ENCODE measurements at places on chromosomes 13 and 19.

DNA sequence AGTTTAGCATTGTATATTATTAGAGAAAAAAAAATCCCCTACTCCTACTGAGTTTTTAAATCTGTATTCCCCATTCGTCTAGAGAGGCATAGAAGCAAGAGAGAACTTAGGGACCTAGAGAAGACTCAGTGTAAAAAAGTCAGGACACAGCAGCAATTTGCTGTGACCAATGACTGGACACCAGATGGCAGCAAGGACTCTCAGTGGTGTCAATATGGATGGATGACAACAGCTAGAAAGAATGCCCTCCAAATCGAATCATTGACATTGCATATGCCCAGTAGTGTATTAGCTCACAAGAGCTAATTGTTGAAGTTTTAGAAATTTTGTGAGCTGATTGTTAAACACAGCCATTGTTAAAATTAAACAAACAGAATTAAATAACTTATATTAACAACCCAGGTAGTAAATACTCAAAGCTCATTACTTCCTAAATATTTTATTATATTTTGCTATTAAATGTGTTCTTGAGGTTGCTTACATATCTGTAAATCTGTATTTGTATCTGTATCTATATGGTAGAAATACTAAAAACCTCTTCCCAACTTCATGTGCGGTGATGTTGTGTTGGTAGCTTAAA is 43.9 kb downstream of the SIAH3 start:
- peak; percentile 3 for DNase-seq

DNA sequence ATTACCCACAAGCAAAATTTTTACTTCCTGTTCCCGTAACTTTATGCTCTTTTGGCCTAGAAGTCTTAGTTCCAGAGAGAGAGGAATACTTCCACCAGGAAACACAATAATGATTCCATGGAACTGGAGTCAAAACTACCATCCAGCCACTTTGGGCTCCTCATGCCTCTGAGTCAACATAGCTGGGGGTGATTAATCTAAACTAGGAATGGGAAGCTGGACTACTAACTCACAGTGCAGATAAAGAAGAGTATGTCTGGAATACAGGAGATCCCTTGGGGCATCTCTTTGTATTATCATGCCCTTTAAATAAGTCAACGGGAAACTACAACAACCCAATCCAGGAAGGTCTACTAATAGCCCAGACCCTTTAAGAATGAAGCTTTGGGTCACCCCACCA is 8.9 kb upstream of the ELF1 start:
- DNase-seq: no peak

- DNase-seq: no peak
Measured at GRCh38 chr19:1970003-1970805, 29.2 kb downstream of the CSNK1G2 start.

DNA sequence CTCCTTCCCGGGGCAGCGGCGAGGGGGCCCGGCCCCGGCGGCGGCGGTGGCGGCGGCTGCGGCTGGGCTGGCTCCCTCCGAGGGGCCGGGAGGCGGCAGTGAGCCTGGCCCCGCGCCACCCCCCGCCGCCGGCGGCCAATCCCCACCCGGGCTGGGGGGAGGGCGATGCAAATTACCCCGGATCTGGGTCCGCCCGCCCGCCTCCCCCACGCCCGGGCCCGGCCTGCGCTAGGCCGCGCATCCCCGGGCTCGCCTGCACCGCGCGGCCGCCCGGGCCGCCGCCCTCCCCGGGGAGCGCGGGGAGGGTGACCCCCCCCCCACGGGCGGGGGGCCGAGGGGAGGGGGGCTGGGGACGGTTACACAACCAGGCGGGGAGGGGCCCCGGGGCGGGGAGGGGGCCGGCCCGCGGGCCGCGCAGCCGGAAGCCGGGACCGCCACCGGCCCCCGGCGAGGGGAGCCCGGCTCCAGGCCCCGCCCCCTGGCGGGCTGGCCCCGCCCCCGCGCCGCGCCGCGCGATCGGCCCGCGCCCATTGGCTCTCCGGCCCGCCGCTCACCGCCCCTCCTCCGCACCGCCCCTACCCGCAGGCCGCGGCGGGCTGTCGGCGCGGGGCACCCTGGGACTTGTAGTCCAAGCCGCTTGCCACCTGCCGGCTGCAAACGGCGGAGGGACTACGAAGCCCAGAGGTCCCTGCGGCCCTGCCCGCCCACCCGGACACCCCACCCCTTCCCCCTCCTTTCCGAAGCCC is 1.1 kb downstream of the ZBTB7A start:
- DNase-seq: peak; percentile 98

GRCh38 chr19:36115453-36116343 is at the start of gene TBCB:
Gene TBCB (plus strand): TSS chr19:36115468. CDS start chr19:36115561, 93 bp downstream.
- peak; percentile 90 for DNase-seq

DNA sequence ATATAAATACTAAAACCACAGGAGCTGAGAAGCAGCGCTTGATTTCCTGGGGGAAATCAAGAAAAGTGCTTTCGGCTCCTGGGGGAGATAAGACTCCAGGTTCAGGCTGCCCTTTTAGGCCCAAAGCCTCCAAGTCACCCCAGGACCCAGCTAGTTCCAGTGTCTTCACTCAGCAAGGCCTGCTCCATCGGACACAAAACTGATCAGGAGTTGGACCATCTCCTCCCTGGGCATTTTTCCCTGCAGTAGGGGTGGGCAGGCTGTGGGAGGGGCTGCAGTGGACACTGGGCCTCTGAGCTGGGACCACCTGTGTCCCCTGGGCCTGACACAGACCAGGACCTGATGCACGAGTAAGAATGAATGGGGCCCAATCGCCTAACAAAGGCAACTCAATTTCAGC is 15.2 kb downstream of the C19orf12 start:
- DNase-seq: no peak

DNA sequence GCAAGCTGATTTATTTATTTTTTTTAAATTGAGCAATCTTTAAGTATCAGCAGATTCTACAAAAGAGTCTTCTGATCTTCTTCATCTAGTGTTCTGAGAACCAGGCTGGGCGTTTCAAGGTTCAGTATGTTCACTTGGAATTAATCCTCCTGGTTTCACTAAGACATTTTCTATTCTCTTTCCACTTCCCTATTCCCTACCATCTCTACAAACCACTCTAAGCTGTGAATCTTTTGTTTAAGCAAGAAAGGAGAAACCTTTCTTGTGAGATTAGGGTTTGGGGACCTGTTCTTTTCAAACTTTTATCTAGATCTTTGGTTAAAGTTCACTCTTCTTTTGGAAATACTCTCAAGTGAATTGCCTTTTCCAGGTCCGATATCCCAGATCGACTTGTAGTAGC is 59.3 kb downstream of the URI1 start:
- no peak for DNase-seq

GRCh38 chr19:10593148-10593547 is 6.0 kb upstream of the AP1M2 start:
- no peak for DNase-seq

DNA sequence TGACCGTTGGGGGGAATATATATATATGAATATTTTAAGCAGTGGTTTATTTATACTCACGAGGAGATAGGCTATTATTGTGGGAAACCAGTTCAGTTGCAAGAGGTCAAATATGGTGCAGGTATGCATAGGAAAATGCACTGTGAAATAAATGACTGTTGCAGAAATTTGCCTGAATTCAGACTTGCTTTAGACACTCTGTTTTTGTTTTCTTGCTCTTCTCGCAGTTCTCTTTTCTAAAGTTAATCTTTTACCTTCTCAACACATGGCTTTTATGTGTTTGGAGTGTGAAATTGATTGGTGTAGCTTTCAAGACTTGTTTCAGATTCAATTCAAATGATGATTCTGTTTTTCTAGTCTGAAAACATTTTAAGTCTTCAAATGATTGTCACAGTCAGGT is 109.7 kb downstream of the LRCH1 start:
- no peak for DNase-seq

GRCh38 chr19:32653599-32653915 is 21.4 kb downstream of the ANKRD27 start:
- no peak for DNase-seq

DNA sequence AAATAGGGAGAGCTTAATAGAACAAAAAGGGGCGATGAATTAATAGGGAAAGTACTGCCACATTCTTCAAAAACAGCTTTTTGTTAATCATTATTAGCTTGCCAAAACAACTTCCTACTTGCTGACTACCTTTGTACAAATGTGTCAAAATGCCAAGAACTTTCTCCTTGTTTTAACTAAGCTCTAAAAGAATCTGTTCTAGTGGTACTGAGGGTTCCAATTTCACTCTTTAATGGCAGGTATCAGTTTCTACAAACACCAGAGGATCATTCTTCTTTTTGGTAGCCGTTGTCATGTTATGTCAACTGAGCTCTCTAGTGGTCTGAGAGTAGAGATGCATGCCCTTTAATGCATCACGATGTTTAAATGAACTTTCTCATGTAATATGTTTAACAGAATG is 29.4 kb upstream of the FBXL3 start:
- no peak for DNase-seq

DNA sequence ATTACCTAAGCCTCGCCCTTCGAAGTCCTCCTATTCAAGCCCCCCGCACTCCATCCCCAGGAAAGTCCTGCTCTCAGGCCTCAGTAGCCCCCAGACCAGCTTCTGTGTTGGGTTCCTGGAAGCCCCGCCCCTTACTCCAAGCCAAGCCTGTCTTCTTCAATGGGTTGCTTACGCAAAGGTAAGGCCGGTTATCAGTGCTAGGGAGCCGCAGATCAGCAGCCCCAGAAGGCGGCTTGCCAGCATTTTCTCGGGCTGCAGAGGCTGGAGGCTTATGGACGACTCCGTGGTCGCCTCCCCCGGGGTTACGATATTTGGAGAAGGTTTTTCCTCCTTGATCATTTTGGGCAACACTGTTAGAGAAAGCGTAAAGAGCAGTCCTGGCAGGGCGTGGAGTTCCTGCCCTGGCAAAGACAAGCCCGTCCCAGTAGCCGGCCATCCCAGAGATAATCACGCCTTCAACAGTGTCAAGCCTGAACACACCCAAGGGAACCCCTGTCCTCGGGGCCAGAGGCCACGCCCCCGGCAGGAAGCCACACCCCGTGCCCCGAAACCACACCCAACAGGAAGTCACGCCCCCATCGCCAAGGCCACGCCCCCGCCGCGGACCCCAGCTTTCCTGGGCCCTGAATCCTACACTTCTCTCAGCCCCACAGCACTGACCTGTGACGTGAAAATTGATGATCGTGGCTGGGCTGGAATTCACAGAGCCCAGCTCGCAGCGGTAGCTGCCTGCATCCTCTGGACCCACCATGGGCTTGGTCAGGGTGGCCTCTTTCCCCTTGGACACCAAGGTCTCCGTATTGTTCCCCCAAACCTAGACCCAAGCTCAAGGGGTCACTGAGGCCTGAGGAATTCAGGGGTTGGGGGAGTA is 954 bp upstream of the RASIP1 start:
- DNase-seq: no peak

GRCh38 chr19:39465956-39466747 is 14.5 kb upstream of the TIMM50 start:
- DNase-seq: no peak

- DNase-seq: peak; percentile 83
Measured at GRCh38 chr19:5827891-5828660, 11.4 kb downstream of the FUT6 start.

DNA sequence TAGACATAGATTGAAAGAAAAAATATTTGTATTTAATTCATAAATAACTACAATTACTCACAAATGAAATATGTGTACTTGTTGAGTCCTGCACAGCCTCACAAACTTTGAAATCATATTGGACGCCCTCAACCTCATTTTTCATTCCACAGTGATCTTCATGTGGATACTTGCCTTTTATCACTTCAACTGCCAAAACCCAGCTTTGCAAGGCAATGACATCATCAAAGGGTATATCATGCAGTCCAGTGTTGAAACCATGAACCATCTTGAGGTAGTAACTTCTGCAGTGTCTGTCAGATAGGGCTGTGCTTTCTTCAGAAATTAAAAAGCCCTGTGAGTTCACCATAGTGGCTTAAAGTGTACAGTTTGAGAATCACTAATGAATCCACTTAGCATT is 82.2 kb downstream of the HS6ST3 start:
- no peak for DNase-seq

- no peak for DNase-seq
Measured at GRCh38 chr13:46553521-46553885, 533 bp downstream of the LRCH1 start.

- DNase-seq: no peak
Measured at GRCh38 chr13:99974939-99975561, 3.5 kb upstream of the ZIC5 start.

- no peak for DNase-seq
Measured at GRCh38 chr19:18091217-18091608, 4.5 kb upstream of the IL12RB1 start.

GRCh38 chr19:7783991-7784423 is 21.0 kb downstream of the CLEC4M start:
- no peak for DNase-seq

DNA sequence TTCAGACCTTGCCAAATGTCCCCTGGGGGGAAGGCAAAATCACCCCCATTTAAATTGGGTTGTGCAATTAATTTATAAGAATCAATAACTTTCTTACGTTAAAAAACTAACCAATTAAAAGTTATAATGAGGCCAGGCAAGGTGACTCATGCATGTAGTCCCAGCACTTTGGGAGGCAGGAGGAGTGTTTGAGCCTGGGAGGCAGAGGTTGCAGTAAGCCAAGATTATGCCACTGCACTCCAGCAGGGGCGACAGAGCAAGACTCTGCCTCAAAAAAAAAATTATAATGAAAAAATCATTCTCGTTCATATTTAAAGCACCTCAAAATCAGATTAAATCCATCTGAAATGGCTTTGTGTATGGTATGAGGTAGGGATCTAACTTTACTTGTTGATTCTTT is 18.4 kb upstream of the SIGLEC14 start:
- no peak for DNase-seq

- no peak for DNase-seq
Measured at GRCh38 chr19:56476651-56477428, at the start of gene ZNF667. Gene ZNF667 (minus strand): TSS chr19:56477345. CDS start chr19:56462370, 14,975 bp downstream.

DNA sequence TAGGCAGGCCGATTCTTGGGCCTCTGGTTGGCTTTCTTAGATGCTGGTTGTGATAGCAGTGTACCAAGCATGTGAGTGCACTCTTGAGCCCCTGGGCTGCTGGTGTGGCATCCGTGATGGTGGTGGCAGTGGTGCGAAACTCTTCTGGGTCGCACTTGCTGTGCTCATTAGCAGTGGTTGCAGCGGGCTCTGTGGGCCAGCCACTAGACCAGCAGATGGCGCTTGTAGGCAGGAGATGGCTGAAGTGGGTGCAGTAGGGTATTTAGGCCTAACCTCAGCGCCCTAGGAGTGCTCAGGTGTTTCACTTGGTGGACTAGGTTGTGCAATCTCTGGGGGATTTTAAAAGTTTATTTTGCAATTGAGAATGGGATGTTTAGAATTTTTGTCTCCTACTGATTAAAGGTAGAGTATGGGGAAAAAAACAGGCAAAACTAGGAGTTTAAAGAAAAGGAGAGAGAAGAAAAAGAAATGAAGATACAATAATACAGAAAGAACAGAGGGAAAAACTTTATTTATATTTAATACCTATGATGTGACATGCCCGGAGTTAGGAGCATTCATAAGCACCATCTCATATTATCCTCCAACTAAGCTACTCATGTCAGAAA is 4.3 kb upstream of the ZNF17 start:
- DNase-seq: no peak

GRCh38 chr13:93861818-93862217 is 617.7 kb downstream of the DCT start:
- DNase-seq: no peak

- no peak for DNase-seq
Measured at GRCh38 chr13:96734499-96734898, 259.8 kb downstream of the OXGR1 start.

Data from coronary artery (tissue), 2 donors.